CD4-positive, alpha-beta T cell treated with Interleukin-4 for 4 hours (primary cell): ENCODE measurements at places on chromosomes 5 and 9.

- no peak for DNase-seq
These were observed 57.7 kb downstream of the FGF18 start for GRCh38 chr5:171477101-171477500.

DNA sequence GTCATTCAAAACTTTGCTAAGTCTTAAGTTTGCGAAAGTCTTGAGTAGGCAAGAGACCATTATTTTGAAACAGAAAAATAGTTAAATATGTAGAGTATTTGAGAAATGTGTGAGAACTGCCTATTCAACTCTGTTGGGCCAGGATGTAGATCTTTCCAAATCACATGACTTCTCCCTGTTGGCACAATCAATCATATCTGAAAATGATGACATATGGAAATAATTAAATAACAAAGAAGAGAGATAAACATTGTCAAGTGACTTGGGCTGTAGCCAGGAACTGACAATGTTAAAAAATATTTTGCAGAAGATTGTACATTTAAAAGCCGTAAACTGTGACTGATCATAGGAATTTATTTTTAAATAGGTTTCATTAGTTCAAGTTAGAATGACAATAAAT, 104.6 kb upstream of the IL6ST start:
- no peak for DNase-seq

GRCh38 chr5:3597167-3598007, 1.8 kb downstream of the IRX1 start:
- DNase-seq = no peak

DNA sequence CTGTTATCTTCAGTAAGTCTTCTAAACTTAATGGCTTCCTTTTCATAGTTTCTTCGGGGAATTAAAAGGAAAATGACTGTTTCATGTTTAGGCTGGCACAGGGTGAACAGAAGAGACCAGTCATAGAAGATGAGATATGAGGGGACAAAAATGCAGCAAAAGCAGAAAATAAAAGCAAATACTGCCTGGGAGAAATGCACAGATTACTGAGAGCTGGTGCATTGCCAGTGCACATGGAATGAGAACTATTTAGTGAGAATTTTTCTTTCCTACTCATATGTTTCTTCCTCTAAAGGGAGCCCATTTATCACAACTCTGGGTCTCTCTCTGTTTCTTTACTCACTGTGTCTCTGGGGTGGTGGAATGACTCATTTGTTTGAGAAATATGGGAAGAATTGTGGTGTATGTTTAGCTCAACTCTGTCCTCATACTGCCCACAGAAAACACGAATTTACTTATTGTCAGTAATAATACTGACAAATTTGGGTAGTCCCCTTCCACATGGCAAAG, 25.9 kb upstream of the ANKRD55 start:
- DNase-seq = no peak

DNA sequence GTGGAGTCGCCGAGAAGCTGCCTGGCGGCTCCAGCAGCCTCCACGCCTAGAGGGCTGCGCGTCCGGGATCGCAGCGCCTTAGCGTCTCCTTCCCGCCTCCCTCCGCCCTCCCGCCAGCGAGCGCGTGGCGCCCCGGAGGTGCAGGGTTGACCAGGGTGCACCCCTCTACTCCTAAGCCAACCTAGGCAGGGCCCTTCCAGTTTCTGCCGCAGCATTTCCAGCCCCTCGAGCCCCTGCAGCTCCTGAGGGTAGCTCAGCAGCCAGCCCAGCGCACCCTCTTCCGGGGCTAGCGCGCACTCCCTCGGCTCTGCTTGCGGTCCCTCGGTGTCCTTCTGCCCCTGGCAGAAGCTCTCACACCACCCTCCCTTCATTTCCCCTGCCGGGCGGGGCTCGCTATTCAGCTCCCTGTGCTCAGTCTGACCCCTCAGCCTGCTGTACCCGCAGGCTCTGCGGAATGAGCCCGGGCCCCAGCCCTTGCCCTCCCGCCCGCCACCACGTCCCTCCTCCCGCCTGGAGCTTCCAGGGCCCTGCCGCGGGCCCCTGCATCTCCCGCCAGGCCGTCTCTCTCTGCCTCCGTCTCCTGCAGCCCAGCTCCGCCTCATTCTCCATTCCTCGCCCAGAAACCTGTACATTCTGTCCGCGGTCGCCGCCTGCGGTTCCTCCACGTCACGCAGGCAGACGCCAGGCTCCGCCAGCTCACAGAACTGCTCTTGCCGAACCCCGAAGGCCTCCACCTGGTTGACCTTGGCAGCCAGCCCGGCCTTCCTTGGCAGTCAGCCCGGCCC, 61.8 kb downstream of the SPATA31C2 start:
- DNase-seq = no peak

GRCh38 chr5:19745247-19745646, 242.8 kb downstream of the CDH18 start:
- DNase-seq = no peak

DNA sequence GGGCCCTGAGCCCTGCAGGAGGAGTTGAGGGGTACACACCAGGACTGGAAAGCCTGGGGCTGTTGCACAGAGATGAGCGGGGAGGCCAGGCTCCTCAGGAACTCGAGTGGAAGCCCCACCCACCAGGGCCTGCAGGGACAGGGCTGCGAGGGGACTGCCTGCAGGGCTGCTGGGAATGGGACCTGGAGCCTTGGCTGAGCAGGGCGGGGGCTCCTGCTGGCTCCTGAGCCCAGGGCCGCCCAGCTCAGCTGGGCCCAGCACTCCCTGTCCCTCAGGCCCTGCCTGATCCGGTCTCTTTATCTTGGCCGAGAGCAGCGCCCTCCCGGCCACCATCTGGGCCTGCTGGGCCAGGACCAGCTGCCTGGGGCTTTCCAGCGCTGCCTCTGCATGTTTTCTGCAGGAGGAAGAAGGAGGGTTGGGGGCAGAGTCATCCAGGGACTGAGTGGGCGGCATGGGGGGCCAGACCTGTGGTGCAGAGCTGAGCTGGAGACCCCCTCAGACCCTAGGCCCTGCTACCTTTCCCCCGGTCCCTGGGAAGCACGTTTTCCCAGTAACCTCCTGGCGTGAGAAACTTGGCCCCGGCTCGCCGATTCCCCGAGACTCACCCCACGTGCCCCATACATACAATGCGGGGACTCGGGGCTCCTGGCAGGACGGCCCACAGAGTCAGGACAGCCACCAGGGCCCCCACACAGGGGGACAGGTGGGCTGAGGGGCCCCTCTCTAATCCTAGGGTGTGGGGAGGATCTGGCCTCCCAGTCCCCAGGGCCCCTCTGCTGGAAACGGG, 9.4 kb downstream of the LCN12 start:
- no peak for DNase-seq

DNA sequence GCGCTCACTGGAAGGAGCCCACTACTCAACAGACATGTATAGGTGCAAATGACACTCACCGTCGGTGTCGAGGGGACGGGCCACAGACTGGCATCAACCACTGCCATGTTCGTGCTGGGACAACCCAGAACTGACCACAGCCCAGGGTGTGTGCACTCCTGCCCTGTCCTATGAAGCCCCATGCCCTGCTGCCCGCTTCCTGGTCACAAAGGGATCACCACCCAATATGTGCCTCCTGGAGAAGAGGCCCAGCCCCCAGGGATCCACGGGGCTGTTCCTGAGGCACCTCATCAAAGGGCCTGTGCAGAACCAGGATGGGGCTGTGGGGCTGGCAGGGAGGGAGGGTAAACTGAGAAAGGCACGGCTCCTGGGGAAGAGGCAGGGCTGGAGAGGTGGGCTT, 43.1 kb downstream of the PRRT1B start:
- no peak for DNase-seq

GRCh38 chr9:22052376-22052945, 43.4 kb upstream of the CDKN2B start:
- peak; percentile 71 for DNase-seq

DNA sequence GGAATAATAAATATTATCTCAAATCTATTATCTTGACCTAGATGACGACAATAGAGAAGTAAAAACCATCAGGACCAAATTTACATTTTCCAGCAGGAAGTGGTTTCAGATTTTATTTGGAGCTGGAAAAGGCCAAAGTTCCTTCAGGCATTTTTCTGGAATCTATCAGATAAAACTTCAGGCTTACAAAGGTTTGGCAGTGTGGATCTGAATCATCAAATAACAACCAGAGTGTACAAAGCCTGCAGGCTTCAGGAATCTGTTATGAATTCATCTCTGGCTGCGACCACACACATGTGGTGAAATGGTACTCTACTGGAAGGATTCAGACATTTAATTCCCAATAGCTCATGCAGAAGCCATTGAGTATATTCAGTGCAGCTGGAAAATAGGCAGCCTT, 726.4 kb upstream of the GRAMD2B start:
- no peak for DNase-seq

GRCh38 chr9:36336131-36336907, 63.8 kb downstream of the RNF38 start:
- no peak for DNase-seq

- DNase-seq = no peak
These were observed 821.8 kb upstream of the DMAC1 start for GRCh38 chr9:8621416-8621815.

DNA sequence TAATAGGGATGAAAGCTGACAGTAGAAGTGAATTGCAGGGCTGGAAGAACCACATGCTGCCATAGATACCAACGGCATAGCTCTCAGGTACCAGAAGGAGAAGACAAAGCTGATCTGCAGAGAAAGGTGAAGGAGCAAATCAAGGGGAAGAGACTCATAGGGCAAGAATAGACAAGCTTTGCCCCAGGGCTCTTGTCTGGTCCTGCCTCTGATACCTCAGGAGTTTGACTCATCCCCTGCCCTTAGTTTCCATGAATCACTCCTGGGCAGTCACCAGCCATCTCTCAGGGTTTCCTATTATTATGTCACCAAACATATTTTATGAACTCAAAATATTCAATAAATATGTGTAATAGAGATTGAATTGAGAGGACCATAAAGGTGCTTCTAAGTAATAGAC, 800.9 kb downstream of the DNAH5 start:
- DNase-seq = no peak

DNA sequence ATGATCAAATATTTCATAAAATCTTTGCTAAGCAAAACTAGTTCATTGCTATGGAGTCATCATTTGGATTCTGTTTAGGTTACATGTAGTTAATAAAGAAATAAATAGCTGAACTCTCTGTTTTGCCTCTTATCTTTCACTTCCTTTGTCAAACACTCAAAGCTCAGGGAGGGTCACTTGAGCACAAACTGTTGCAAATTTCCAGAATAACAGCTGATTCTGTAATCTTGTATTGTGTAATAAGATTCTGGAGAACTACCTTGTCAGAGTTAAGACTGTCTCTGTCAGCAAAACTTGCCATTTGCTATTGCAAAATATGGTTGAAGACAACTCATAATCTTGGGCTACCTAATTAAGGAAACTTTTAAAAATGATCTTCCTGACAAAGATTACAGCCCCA, 182.0 kb upstream of the MOCS2 start:
- no peak for DNase-seq

GRCh38 chr5:32602906-32603305, 17.5 kb downstream of the SUB1 start:
- DNase-seq = no peak

DNA sequence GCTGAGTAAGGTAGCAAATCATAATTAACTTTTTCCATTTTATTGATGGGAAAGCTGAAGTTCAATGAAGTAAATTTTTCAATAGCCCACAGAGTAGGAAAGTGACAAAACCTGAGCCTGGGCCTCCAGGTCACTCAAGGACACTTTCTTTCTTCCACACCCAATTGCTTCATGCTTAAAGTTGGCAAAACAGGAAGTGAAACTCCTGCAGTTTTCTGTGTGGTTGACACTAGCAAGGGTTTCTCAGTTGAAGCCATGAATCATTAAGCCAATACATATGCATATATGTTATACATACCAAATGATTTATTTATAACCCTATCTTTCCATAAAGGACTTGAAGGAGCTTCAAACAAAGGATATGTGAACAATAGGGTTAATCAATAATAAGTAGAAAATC, 13.9 kb downstream of the TLR4 start:
- peak; percentile 24 for DNase-seq

GRCh38 chr5:72955143-72955767, 586 bp upstream of the FCHO2 start:
- no peak for DNase-seq
